ENCODE measurements at places on chromosomes 2 and 18.

- no peaks in the 10 kb centered on the region for H3K36me3 ChIP-seq
- no peak overlapping the region for H3K4me3 ChIP-seq
- H3K27me3 ChIP-seq, result no peaks in the 10 kb centered on the region
- peaks cover 12% of the 10 kb centered on the region for H3K4me1 ChIP-seq
Measured at GRCh38 chr2:41910126-41910525, 137.7 kb upstream of the PKDCC start.

DNA sequence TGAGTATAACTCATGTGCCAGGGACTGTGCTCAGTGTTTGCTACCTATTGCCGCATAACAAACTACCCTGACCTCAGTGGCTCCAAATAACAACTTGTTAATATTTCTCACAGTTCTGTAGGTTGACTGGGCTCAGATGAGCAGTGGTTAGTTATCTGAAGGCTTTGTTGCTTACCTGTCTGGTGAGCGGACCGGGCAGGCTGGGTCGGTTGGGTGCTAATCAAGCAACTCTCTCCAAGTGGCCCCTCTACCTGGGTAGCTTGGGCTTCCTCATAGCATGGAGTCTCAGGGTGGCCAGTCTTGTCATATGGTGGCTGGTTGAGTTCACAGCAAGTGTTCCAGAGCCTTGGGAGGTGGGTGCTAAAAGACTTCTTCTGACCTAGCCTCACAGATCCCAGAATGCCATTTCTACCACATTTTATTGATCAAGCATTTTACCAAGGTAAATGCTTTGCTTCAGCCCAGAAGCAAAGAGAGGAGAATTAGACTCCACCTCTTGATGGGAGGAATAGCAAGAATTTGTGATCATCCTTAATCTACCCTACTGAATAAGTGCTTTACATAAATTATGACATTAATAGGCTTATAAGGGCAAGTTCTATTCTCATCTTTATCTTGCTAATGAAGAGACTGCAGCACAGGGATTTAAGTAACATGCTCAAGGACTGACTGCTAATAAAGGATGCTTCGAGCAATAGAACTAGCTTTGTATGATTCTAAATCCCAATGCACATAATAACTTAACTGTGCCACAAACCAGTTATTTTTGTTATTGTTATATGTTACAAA is 16.9 kb downstream of the RAB31 start:
- H3K4me1 ChIP-seq, result peaks cover 3% of the 10 kb centered on the region
- H3K27me3 ChIP-seq, result no peaks in the 10 kb centered on the region
- H3K27ac ChIP-seq, result no peak overlapping the region
- no peak for DNase-seq
- H3K4me3 ChIP-seq, result no peak overlapping the region

DNA sequence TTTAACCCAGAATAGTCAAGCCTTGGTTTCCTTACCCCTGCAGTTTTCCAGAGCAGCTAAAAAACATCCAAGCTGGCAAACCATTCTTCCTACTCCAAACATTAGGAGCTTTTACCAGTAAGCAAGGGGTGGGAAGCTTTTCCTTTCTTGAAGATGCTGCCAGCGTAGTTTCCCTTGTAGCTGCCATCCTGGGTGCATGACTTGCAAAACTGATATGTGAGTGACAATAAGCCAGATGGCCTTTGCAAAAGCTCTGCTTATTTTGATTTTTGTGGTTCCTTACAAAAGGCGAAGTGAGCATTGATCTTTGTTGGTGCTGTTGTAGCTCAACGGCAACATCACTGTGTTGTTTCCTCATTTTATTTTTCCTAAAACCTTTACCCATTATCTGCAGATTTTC is 138.8 kb downstream of the WDSUB1 start:
- no peak for DNase-seq
- H3K27me3 ChIP-seq, result no peaks in the 10 kb centered on the region
- no peaks in the 10 kb centered on the region for H3K36me3 ChIP-seq
- no peak overlapping the region for H3K4me3 ChIP-seq
- H3K4me1 ChIP-seq, result peaks cover 8% of the 10 kb centered on the region

GRCh38 chr2:140863713-140864112 is 1267.1 kb downstream of the LRP1B start:
- no peaks in the 10 kb centered on the region for H3K36me3 ChIP-seq
- no peaks in the 10 kb centered on the region for H3K4me1 ChIP-seq
- DNase-seq, result no peak
- H3K27ac ChIP-seq, result no peak overlapping the region
- no peaks in the 10 kb centered on the region for H3K27me3 ChIP-seq
- H3K4me3 ChIP-seq, result no peak overlapping the region

GRCh38 chr2:198587240-198587639 is 782.8 kb downstream of the PLCL1 start:
- H3K36me3 ChIP-seq, result no peaks in the 10 kb centered on the region
- no peaks in the 10 kb centered on the region for H3K4me1 ChIP-seq
- no peak overlapping the region for H3K4me3 ChIP-seq
- H3K27ac ChIP-seq, result no peak overlapping the region
- DNase-seq, result no peak
- no peaks in the 10 kb centered on the region for H3K27me3 ChIP-seq

DNA sequence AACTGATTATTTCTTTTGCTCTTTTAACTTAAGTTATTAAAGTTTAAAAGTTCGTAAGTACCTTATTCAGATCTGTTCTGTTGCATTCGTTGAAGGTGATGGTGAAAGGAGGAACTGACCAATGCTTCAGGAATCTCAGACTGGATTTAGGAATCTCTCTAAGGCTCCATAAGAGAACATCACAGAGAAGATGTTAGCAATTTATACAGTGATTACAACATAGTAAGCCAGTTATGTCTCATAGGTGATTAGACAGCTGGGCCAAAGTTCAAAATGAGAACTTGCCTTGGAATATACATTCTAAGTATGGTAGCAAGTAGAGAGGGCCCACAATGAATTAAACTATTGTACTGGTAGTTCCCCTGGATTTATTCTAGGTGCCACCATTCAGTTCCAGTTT is 3.2 kb downstream of the MARS2 start:
- H3K27me3 ChIP-seq, result peaks cover 2% of the 10 kb centered on the region
- H3K4me3 ChIP-seq, result no peak overlapping the region
- peaks cover 9% of the 10 kb centered on the region for H3K4me1 ChIP-seq
- no peaks in the 10 kb centered on the region for H3K36me3 ChIP-seq

GRCh38 chr2:237434866-237435311 is 20.9 kb upstream of the COL6A3 start:
- no peak for DNase-seq
- peak overlapping the region; percentile 68 for H3K27ac ChIP-seq
- H3K36me3 ChIP-seq, result no peaks in the 10 kb centered on the region

DNA sequence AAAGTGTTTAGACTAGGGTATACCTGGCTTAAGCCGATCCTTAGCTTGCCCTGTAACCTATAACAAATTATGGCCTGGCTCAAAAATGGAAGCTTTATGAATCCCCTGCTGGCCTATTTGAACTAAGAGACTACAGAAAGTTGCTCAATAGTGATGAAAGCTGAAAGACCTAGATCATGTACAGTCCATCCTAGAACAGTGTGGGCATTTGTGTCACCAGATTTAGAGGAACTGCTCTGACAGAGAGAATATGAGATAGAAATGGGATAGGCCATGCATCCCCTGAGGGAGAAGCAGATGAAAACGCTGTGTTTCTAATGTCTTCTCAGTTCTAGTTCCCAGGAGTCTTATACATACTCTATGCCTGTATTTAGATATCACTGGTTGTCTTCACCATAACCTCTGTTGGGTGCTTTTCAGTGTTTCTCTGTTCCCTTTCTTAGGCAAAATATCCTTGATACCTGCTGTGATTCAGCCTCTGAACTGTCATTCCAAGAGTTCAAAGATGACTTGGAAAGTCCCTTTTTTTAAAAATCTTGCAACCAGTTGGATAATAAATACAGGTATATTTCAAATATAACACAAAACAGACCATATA is 246.9 kb upstream of the SLC39A10 start:
- no peak for DNase-seq
- no peaks in the 10 kb centered on the region for H3K36me3 ChIP-seq
- no peaks in the 10 kb centered on the region for H3K4me1 ChIP-seq
- H3K4me3 ChIP-seq, result no peak overlapping the region
- no peak overlapping the region for H3K27ac ChIP-seq

DNA sequence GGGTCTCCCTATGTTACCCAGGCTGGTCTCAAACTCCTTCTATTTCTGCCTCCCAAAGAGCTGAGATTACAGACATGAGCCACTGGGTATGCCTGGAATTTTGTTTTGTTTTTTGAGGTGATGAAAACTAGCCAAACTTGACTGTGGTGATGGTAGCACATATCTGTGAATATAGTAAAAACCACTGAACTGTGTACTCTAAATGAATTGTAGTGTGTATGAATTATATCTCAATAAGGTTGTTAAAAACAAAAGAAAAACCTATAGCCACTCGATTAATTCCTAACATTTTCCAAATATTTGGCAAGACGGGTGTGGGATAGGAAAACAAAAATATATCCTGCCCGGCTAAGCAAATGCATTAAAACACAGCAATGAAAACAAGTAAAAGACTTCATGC is 1302.3 kb upstream of the CHAC2 start:
- H3K27me3 ChIP-seq, result no peaks in the 10 kb centered on the region
- DNase-seq, result no peak
- H3K36me3 ChIP-seq, result no peaks in the 10 kb centered on the region
- no peak overlapping the region for H3K4me3 ChIP-seq

GRCh38 chr2:42949125-42949524 is 156.7 kb upstream of the HAAO start:
- H3K36me3 ChIP-seq, result no peaks in the 10 kb centered on the region
- no peak overlapping the region for H3K27ac ChIP-seq
- H3K4me1 ChIP-seq, result peaks cover 8% of the 10 kb centered on the region

- H3K4me1 ChIP-seq, result no peaks in the 10 kb centered on the region
- no peak overlapping the region for H3K4me3 ChIP-seq
- no peaks in the 10 kb centered on the region for H3K27me3 ChIP-seq
- H3K27ac ChIP-seq, result no peak overlapping the region
Measured at GRCh38 chr2:151691631-151692030, 42.6 kb downstream of the NEB start.

DNA sequence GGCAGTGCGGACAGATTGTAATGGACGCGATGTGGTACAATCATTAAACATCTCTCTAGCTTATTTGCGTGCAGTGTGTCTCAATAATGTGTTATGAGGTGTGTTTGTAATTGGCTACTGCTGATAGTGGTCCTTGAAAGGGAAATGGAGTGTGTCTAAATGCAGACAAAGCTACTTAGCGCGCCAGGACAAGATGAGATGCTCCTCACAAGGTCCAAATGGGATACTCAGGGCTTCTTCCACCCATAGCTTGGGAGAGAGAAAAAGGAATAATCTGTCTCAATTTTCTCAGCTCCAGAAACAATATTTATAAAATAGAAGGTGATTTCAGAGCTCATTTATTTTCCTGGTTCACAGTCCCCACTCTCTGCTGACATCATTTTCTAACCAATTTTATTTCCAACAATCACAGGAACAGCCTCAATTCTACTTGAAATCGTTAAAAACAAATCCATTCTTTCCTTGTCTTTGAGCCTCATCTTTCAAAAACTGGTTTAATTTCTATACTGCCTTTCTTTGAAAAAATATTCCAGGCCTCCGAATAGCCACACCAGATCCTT is 28.5 kb downstream of the GALNT14 start:
- H3K27ac ChIP-seq, result no peak overlapping the region
- no peaks in the 10 kb centered on the region for H3K27me3 ChIP-seq
- DNase-seq, result no peak
- no peaks in the 10 kb centered on the region for H3K4me1 ChIP-seq

GRCh38 chr2:32504877-32505478 is 122.9 kb upstream of the TTC27 start:
- no peaks in the 10 kb centered on the region for H3K36me3 ChIP-seq
- no peak overlapping the region for H3K4me3 ChIP-seq
- DNase-seq, result no peak
- H3K4me1 ChIP-seq, result no peaks in the 10 kb centered on the region
- H3K27ac ChIP-seq, result no peak overlapping the region
- no peaks in the 10 kb centered on the region for H3K27me3 ChIP-seq

- H3K4me1 ChIP-seq, result no peaks in the 10 kb centered on the region
- H3K27ac ChIP-seq, result no peak overlapping the region
- H3K4me3 ChIP-seq, result no peak overlapping the region
- no peak for DNase-seq
Measured at GRCh38 chr2:30963184-30963583, 155.9 kb upstream of the CAPN13 start.

DNA sequence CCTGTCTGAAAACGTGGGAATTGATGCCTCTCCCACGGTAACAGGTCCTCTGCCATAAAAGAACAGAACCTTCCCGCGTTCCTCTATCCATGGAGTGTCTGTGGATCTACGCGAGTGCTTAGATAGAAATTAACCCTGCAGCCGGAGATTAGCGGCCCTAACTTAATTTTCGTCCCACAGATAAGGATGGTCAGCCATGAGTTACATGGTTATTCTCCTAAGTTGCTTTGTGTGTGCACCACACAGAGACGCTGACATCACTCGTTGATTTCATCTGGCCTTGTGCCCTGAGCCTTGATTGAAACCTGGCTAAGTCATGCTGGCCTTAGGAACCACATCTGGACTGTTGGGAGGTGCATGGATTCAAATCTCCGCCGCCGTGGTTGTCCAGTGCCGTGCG is 132.1 kb downstream of the GBX2 start:
- no peak overlapping the region for H3K27ac ChIP-seq
- no peaks in the 10 kb centered on the region for H3K27me3 ChIP-seq
- H3K36me3 ChIP-seq, result no peaks in the 10 kb centered on the region
- H3K4me3 ChIP-seq, result no peak overlapping the region
- DNase-seq, result no peak

- H3K36me3 ChIP-seq, result no peaks in the 10 kb centered on the region
- no peaks in the 10 kb centered on the region for H3K27me3 ChIP-seq
- no peak overlapping the region for H3K27ac ChIP-seq
- no peaks in the 10 kb centered on the region for H3K4me1 ChIP-seq
- DNase-seq, result no peak
- no peak overlapping the region for H3K4me3 ChIP-seq
Measured at GRCh38 chr18:36610258-36610657, 218.5 kb downstream of the TPGS2 start.

DNA sequence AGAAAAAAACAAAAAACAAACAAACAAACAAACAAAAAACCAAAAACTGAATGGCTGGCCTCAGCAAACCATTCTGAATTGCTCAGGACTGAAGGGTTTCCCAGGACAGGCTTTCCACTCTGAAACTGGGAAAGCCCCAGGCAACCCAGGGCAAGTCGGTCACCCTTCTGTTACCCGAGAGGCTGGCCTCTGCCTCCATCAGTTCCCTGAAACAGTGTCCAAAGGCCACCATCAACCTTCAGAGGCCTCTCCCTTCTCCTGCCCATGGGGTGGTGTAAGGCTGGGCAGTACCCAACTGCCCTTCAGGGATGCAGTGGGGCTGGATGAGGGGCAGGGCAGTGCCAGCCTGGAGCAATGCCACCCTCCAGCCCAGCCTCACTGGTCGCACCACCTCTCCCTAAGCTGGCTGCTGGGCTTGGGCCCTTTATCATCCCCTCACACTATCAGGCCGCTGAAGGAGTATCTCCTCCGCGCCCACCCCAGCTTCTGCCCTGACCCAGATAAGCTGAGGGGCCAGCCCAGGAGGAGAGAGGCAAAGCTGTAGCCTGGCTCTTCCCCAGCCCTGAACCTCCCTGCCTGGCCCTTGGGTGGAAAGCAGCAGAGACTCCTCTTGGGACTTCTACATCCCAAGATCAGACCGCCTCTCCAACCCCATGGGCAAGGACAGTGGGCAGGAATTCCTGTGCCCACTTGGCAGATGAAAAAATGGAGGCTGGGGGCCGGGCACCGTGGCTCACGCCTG is 35.9 kb downstream of the ZFP36L2 start:
- no peak for DNase-seq
- H3K4me1 ChIP-seq, result peaks cover 2% of the 10 kb centered on the region
- no peaks in the 10 kb centered on the region for H3K27me3 ChIP-seq
- no peak overlapping the region for H3K4me3 ChIP-seq

Data from ovary (tissue), 10 donors.